ENCODE measurements at places on chromosomes 12 and 14.

DNA sequence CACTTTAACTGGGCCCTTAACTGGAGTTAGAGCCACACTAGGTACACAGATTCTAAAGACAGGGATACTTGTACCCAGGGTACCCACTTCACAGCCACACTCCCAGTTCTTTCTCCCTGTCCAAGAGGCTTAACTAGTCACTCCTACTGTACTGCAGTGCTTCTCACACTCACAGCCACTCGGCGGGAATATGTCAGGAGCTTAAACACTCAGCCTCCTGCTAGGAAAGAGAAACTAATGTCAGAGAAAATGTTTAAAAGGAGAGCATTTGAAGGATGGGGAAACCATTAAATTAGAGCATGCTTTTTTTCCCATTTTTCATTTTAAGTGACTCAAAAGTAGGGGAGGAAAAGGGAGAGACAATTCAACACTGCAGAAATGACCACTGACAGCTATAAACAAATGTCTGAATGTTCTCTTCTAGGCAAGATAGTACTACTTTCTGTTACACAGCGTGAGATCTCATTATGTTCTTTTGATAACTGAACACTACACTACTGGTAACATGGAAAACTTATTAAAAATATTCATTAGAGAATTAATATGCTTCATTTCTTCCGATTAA is 22.9 kb upstream of the MDM1 start:
- DNase-seq = no peak

- DNase-seq = no peak
These were observed 4.7 kb upstream of the PLBD1 start for GRCh38 chr12:14572401-14572800.

GRCh38 chr12:58720421-58720820 is 199.9 kb downstream of the LRIG3 start:
- DNase-seq = no peak

GRCh38 chr12:29224572-29224971 is 75.5 kb downstream of the FAR2 start:
- DNase-seq = no peak

DNA sequence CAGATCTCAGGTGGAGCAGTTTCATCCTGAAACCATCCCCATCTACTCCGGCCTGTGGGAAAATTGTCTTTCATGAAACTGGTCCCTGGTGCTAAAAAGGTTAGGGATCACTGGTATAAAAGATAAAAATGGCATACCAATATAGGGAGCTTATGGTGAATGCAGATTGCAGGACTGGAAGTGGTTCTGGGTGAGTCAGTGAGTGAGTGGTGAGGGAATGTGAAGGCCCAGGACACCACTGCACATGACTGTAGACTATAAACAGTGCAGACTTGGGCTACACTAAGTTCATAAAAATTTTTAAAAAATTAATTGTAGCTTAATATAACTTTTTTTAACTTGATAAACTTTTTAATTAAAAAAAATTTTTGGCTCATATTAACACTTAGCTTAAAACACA is 67.0 kb upstream of the RD3L start:
- DNase-seq = no peak

DNA sequence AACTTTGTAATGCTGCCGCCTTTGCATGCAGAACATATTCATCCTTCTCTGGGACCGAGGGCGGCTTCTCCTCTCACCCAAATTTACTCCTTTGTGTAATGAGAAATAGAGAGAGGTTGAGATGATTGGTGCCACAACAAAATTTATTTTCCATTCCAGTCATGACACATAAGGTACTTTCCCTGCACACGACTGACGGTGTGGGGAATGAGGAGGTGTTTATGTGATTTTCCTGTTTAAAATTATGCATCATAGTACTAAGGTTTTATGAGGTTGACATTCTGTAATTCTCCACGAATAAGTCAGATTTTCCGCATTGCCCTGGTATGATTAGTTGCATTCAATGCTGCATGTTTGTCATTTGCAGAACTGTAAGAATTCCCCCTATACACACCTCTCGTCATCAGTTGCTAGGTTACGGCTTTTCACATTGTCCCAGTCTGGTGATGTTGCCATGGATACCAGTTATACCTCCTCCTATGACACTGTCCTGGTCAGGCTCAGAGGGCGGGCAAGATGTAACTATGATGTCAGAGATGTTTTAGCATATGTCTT is 23.1 kb downstream of the BICDL1 start:
- no peak for DNase-seq
